CD4-positive, alpha-beta T cell treated with Interleukin-1 beta for 1 hour (primary cell): ENCODE measurements at places on chromosomes 13 and 19.

DNA sequence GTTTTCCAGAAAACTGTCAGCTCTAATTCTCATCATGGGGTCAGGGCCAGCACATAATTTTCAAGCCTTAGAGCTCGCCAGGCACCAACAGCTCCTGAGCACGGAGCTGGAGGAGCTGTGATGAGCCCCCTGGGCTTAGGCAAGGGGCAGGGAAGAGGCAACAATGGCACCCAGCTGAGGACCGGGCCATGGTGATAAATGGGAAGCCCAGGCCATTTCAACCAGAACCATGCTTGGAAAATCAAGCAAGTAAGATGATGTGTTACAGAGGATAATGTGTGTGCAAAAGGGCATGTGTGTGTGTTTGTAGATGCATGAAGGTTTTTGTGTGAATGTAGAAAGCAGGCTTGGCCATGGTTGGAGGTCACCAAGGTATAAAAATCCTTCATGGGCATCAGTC, 66.8 kb upstream of the UBAC2 start:
- no peak for DNase-seq

- no peak for DNase-seq
Observed at GRCh38 chr13:110634558-110634957, 19.2 kb downstream of the NAXD start.

DNA sequence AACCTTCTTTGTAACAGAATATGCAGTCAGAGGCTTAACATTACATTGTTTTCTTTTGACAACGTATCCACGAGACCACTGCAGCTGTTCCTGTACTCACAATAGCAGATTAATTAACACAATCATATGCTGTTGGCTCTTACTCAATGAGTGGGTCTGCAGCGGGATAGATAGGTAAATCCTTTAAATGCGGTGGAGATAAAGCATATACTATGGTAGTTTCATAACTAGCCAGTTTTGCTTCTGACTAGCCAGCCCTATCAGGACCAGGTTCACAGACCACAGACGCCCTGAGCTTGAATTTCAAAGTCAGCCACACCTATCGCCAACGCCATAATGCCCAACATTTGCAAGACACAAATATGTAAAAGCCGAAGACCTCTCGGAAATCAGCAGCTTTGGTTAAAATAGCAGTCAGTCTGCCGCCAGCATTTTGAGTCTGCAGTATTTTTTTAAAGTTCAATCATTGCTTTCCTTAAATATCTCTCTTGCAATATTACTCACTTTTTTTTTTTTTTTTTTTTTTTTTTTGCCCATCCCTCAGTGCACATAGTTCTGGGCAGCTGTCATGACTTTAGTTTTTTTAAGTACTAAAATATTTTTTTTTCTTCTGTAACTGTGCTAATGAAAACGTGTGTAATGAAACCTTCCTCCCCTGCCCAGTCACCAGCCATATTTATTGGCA, 120.5 kb downstream of the ZNF536 start:
- DNase-seq = no peak

GRCh38 chr19:5030822-5031221, 61.9 kb downstream of the KDM4B start:
- DNase-seq = no peak

GRCh38 chr19:11236324-11237301, 2.8 kb upstream of the ANGPTL8 start:
- no peak for DNase-seq
